ENCODE measurements at places on chromosomes 12 and 14.
A peak's percentile ranks its signal among the peaks of the same experiment; 100 is the strongest.

GRCh38 chr12:129193263-129193871 is 340.1 kb downstream of the GLT1D1 start:
- peak; percentile 37 for DNase-seq

GRCh38 chr12:40742041-40742440 is 49.8 kb downstream of the CNTN1 start:
- DNase-seq, result no peak

DNA sequence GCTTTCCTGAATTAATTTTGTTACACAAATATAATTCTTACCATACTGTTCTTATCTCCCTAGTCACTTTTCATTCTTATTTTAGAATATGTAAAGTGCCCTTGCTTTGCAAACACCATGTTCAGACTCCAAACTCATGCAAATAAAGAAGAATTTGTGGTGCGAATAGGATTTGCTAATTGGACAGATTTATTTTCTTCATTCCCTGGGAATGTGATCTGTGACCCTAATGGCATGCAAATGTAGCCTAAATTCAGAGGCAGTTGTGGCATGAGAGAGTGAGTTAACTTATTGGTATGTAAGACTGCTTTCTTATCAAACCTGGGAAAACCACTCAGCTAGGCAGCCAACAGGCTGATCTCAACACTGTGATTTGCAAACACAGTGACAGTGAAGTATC is 10.0 kb downstream of the CAPZA3 start:
- no peak for DNase-seq

GRCh38 chr12:14845350-14845750 is 2.0 kb upstream of the ART4 start:
- peak; percentile 70 for DNase-seq

- peak; percentile 81 for DNase-seq
Observed at GRCh38 chr12:14185427-14186192, 179.9 kb upstream of the ATF7IP start.

- peak; percentile 64 for DNase-seq
Observed at GRCh38 chr14:69460093-69460701, 24.3 kb upstream of the PLEKHD1 start.

Measured in neural progenitor cell (in vitro differentiated cells).